Small intestine (tissue), 16 donors: ENCODE measurements at places on chromosomes 2 and 18.

- peak; percentile 62 for DNase-seq
Observed at GRCh38 chr2:42102024-42102590, 54.3 kb downstream of the PKDCC start.

- DNase-seq = no peak
Observed at GRCh38 chr18:74416124-74416523, 41.0 kb downstream of the DIPK1C start.

DNA sequence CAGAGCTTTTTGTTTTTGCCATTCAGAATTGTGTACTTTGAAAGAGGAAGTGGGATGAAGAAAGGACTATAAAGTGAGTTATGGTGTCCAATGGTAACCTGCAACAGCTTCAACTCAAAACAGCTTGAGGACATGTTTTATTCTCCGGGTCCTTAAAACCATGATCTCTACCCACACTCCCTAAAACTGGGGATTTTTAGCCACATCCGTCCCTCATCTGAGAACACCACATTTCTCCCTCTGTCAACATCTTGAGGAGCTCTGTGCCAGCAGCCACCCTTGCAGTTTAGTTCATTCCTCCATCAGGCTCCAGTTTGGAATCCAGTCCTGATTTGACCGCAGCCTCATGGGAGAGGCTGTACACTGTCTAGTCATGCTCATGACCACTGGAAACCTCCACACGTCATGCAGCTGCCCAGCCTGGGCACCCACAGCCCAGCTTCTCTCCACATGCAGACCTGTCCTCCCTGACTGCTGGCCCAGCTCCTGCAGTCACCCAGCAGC, 62.6 kb downstream of the C18orf63 start:
- no peak for DNase-seq

- DNase-seq = no peak
Observed at GRCh38 chr18:34220081-34220815, 4.5 kb downstream of the NOL4 start.

DNA sequence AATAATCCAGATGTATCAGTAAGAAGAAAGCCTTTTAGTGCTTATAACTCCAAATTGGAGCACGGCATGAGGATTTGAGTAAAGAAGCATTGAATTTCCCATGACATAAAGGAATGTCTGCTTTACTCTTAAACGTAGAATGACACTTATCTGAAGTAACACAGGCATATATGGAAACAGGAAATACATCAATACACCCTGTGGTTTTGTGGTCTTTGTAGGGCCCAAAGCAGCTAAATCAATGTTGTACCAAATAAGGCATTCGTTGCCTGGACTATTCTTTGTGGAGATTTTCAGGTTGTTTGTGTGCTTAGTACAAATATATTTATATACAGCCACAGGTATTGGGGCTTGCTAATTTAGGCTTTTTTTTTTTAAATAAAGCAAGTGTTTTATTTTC, 660.5 kb downstream of the LRRTM4 start:
- DNase-seq = no peak

- DNase-seq = no peak
Observed at GRCh38 chr2:70534183-70534836, 19.3 kb downstream of the TGFA start.

DNA sequence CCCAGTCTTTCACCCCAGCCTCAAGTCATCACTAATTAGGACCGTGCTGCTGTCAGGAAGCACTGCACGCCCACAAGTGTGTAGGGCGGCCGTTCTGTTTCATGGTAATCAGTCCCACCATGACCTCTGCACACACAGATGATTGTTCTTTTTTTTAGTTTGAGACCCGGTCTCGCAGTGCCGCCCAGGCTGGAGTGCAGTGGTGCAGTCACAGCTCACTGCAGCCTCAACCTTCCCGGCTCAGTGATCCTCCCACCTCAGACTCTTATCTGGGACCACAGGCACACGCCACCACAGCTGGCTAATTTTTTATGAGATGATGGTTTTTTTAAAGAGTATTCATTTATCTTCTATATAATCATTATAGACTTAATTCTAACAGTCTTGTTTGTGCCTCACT, 1.8 kb upstream of the IAH1 start:
- DNase-seq = no peak

GRCh38 chr2:186891185-186891621, 42.2 kb upstream of the ZSWIM2 start:
- no peak for DNase-seq

DNA sequence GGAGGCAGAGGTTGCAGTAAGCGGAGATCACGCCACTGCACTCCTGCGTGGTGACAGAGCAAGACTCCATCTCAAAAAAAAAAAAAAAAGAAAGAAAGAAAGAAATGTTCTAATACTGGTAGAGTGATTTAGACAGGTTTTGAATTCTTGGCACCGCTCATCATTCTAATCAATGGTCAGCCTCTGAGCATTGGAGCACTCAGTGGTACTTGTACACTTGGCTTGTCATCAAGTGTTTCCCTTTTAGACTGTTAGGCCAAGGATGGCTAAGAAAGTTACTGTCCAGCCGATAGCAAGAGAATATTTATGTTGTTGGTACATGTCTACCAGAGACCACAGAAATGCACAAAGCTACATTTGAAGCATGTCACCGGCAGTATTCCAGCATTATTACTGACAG, 444.1 kb upstream of the RAB12 start:
- no peak for DNase-seq

- no peak for DNase-seq
Observed at GRCh38 chr2:102185347-102185746, 1.5 kb upstream of the IL1RL2 start.

DNA sequence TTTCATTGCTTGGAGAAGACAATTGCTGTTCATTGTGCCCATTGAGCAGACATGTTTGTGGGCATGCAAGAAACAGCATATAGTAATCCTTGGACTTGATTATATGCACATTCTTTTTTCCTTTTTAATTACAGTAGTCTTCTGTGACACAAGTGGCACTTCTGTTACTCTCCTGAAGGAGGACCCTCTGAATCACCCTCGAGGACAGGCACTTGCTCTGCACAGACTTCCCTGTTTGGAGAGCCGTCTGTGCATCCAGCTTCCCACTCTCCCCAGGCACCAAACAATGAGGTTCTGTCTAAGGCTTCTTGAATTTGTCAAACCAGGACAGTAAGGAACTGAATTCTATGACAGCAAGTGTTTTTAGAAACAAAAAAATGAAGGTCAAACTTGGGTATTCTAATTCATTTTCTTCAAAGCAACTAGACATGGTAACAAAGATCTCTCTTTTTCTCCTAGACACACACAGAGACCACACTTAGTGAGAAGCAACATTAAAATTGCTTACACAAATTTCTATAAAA, 844.6 kb upstream of the ID2 start:
- DNase-seq = no peak

DNA sequence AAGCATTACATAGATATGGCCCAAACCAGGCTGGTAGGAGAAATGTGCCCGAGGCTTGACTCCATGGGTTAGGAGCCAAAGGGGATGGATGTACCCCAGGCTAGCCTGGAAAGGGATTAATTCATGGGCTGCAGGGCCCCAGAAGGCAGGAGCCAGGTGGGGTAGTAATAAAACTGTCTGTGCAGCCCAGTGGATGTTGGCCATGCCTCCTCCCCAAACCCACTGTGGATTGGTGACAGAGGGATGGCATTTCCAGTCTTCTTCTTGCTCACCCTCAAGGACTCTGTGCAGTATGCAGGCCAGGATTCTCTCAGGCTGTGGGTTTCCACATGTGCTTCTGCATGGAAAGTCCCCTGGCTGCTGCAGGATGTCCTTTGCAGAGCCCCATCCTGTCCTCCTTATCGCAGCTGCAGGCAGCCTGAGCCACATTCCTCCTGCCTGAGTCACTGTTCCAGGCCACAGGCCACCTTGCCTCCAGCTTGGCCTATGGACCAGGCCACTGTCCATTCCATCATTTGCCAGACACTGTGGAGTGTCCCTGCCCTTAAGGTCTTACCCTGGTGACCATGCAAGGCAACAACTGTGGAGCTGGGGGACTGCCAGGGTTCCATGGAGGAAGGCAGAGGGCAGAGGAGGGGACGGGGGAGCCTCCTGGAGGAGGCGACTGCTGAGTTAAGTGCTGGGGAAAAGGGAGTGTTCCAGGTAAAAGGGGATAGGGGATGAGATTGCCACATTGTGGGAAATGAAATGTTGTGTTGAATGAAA, 38.9 kb downstream of the INO80C start:
- DNase-seq = peak; percentile 85

GRCh38 chr2:68155618-68156017, 2.1 kb upstream of the PNO1 start:
- DNase-seq = no peak

- no peak for DNase-seq
Observed at GRCh38 chr2:65778137-65778536, 345.7 kb upstream of the SPRED2 start.

DNA sequence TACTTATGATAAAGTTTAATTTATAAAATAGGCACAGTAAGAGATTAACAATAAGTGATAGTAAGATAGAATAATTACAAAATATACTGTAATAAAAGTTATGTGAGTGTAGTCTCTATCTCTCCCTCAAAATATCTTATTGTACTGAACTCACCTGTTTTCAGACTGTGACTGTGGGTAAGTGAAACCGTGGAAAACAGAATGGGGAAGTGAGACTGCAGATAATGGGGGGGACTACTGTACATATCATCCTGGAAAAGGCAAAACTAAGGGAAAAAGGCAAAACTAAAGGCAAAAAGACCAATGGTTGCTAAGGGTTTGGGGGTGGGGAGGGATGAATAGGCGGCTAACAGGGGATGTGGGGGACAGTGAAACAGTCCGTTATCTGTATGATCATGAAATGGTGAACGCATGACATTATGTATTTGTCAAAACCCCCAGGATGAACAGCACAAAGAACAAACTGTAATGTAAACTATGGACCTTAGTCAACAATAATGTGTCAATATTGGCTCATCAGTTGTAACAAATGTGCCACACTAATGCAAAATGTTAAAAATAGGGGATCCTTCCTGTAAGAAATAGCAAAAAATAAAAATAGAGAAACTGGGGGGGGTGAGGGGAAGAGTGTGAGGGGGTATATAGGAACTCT, 93.8 kb downstream of the EPB41L3 start:
- no peak for DNase-seq

DNA sequence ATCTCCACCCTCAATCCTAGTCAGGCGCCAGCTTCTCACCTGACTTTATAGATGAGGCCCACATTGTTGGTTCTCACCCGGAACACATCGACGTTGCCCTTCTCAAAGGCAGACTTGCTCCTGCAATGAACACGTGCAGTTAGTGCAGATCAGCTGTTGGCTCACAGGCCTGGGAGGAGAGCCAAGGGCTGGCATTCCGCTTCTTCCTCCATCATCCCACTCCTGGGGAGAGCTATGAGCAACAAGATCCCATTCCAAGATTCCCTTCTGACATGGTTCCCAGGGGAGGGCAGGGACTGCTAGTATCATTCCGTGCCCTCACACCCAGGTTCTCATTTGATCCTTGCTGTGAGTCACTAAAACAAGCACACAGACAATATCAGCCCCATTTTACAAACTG, 15.1 kb downstream of the LOXHD1 start:
- no peak for DNase-seq

DNA sequence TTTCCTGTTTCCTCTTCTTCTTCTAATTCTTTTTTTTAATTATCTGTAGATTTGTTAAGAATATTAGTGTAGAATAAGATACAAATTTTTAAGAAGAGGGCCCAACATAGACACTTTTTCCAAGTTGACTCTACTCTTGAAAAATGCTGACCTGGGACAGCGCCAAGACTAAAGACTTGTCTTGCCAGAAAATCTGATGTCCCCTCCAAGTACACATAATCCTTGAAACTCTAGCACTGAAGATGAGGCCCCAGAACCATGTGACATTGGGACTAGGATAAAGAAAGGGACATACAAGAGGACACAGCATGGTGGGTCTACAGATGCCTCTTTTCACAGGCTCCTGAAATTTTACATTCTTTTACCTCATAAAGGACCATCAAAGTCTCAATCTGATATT, 271.6 kb upstream of the SESTD1 start:
- DNase-seq = no peak

- no peak for DNase-seq
Observed at GRCh38 chr2:216780843-216781242, 79.0 kb downstream of the TNP1 start.

- no peak for DNase-seq
Observed at GRCh38 chr2:7424481-7424880, 507.3 kb downstream of the RNF144A start.

DNA sequence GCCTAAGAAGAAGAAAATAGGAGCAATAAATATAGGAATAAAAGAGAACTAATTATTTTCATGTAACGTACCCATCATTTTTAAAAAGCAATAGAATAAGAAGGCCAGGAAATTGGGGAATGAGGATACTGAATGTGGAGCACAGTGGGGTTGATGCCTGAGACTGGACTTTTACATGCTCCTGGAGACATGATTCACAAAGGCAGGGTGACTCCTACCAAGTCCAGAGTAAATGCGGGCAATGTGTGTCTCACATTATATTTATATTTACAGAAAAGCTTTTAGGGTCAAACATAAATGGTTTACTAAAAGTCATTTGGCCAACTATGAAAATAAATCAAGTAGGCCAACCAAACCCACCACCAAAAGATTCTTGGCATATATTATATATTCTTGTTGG, 87.9 kb upstream of the COL5A2 start:
- DNase-seq = no peak

DNA sequence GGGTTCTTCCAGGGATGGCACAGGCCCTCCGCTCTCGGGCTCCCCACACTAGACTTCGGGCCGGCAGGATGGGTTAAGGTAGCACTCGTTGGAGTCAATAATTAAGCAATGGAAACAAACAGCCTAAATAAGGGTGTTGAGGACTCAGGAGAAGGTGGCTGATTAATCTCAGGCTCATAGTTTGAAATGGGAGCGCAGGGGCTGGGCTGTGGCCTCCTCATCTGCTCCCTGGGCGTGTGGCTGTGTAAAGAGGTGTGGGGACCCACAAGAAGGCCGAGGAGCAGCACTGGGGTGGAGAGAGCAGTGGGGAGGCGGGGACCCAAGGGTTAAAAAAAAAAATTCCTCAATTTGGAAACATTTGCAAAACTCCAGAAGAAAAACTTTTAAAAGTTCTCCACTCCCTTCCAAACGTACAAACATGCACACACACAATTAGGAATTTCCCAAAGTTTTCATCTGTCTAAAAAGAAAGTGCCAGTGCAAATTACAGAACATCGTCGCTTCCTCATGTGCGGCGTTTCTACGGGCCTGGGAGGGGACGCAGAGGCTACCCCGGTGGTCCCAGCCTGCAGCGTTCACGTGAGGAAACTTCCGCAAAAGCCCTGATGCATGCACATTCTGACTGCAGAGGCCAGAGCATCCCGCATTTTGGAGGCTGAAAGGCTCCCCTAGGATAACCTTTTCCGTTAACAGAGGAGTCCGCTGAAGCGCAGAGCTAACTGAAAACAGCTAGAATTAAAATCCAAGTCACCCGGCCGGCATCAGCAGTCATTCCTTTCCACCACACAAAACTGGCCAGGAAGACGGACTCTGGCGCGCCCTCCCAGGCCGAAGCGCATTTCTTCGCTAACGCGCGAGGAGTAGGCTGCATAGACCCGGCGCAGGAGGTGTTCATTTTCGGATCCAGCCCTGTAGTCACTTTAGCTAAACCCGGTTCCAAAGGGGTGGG, 1.0 kb upstream of the TUBB6 start:
- DNase-seq = no peak

GRCh38 chr2:176818617-176819016, 394.0 kb upstream of the HNRNPA3 start:
- DNase-seq = no peak

- DNase-seq = no peak
Observed at GRCh38 chr2:117056376-117056748, 758.1 kb upstream of the DDX18 start.
